Ovary (tissue), 10 donors: ENCODE measurements at places on chromosomes 6 and 20.

- no peak for DNase-seq
Measured at GRCh38 chr6:11374036-11375010, 141.9 kb upstream of the NEDD9 start.

DNA sequence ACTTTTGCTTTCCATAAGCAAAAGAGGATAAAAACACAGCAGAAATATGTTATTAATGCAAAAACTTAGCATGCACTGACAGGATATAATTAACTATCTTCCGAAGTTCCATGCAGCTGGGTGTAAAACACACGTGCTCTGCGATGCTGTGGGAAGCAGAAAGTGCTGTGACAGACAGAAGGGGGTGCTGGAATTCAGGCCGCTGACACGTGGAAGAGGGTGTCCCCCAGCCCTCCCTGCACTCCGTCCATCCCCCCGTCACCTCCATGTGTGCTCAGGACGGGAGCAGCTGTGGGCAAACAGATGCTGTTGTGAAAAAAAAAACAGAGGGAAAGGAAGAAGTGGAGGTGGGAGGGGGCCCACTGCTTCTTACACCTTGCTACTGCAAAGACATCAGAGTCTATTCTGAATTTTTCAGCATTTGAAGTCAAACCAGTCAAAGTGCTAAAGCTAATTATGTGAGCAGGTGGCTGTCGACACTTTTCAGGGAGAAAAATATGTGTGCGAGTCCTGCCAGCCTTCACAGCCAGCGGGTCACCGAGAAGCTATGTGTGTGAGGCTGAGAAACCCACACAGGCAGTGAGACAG is 175.9 kb upstream of the AFDN start:
- DNase-seq = no peak

DNA sequence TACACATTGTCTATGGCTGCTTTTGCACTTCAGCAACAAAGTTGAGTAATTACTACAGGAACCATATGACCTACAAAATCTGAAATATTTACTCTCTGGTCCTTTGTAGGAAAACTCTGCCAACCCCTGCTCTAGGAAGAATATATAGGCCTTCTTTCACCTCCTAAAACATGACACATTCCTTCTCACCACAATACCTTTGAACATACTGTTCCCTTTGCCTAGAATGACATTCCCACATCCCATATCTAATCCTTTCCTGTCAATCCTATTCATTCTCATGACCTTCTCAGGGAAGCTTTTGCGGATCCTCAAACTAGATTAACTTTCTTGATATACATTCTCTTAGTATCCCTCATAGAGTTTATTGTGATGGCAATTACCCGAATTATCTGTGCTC is 18.0 kb upstream of the NCOA6 start:
- DNase-seq = no peak

DNA sequence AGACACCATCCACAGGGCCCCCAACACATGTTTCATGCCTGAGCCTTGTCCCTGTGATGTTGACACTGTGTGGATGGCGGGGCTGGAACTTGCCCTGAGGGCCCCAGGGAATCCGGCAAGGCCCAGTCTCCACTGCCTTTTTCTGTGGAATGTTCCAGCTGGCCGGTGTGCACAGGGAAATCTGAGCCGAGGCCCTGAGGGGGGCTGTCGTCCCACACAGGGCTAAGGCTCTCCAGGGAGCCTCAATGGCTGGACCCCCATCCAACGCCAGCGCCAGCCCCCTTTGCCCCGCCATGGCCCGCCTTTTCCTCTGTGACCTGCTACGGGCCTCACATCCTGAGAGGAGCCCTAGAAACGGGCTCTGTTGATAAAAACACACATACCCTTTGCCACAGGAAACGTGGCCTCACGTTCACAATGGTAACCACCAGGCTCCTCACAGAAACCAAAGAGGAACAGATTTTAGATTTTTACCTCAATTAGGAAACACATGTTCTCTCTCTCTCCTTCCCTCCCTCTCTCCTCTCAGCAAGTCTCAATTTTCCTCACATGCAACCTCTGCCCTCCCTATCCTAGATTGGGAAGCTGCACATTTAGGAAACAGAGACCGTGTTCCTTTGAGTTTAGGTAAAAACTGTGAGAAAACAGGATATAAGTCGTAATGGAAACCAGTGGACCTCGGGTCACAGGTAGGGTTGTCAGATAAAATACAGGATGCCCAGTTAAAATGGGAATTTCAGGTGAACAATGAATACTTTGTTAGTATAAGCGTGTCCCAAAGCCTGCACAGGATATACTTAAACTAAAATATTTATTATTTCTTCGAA is 13.7 kb upstream of the ZNF831 start:
- peak; percentile 31 for DNase-seq

GRCh38 chr6:100168148-100168547 is 174.1 kb upstream of the MCHR2 start:
- no peak for DNase-seq
